ENCODE measurements at places on chromosomes 12 and 14.

GRCh38 chr12:56628671-56629458, 1.3 kb downstream of the BAZ2A start:
- DNase-seq: peak; percentile 49

DNA sequence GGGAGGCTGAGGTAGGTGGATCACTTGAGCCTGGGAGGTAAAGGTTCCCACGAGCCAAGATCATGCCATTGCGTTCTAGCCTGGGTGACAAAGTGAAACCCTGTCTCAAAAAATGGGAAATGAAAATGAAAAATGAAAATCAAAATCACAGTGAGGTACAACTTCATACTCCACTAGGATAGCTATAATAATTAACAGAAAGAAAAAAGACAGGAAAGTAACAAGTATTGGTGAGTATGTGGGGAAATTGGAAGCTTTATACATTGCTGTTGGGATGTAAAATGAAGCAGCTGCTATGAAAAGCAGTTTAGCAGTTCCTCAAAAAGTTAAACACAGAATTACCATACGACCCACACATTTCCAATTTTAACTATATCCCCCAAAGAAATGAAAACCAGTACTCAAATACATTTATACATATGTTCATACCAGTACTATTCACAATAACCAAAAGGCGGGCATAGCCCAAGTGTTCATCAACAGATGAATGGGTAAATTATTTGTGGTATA, 22.2 kb downstream of the SGPP1 start:
- no peak for DNase-seq

GRCh38 chr14:32967421-32967820, 28.7 kb downstream of the NPAS3 start:
- DNase-seq: no peak

DNA sequence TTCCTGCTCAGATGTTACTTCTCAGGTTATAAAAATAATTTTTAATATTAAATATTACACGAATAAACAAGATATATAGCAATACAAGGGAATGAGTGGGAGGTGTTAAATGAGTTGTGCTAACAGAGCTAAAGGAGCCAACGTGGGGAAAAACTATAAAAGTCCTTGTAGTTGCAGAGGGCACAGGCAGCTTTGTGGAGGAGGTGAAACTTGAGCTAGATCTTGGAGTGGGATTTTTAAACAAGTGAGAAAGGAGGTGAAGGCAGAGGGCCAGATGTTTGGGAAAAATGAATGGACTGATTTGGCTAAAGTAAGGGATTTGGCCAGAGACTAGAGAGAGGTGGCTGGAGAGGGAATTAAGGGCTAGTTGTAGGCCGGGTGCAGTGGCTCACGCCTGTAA, 5.2 kb upstream of the FKBP11 start:
- no peak for DNase-seq

DNA sequence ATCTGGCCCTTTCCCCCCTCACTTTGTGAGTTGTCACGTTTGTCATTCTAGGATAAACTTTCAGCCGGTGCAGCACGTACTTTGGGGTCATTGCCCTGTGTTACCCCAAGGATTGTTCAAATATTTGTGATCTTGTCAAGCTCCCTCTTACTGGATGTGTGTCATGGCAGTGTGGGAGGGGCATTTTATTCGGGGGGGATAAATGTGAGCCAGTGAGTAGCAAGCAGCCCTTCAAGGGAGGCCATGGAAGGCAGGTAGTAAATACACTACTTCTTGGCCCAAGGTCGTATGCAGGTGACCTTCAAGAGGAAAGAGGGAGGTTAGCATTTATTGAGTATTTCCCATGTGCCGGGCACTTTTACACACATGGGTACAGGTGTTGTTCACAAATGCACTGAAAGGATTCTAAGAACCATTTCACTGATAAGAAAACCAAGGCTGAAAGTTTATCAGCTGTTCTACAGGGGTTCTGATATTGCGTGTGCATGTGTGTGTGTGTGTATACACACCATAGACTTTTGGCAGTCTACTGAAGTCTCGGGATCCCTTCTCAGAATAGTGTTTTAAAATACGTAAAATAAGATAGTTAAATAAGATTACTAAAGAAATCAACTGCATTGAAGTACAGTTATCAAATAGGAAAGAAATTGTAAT, 410.3 kb upstream of the TBX3 start:
- no peak for DNase-seq

DNA sequence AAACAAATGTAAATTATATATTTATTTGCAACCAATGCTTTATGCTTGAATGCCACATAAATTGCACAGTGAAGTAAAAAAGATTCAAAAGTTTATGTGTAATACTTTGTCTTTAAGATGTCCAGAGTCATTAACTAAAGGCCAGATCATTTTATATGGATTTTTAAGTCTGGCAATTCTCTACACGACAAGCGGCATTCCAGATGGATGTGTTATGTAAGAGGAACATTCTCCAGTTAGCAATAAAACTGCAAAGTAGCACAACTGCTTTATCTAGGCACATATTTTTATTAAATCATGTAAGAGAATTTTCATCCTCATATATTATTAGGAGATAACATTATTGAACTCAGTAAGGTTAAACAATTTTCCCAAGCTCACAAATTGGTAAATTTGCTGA, 1717.7 kb upstream of the SEL1L start:
- no peak for DNase-seq

DNA sequence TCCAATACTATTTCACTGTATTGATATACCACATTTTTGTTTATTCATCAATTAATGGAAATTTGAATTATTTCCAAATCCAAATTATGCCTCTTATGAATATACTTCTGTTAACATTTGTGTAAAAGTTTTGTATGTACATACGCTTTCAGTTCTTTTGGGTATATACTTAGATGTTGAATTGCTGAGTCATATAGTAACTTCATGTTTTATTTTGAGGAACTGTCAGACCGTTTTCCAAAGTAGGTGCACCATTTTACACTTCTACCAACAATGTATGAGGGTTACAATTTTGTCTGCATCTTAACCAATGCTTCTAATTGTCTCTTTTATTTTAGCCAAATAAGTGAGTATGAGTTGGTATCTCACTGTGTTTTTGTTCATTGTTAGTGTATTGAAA, 10.2 kb upstream of the CCER1 start:
- no peak for DNase-seq

GRCh38 chr14:56173365-56173922, 55.2 kb downstream of the PELI2 start:
- no peak for DNase-seq
